ENCODE measurements at places on chromosomes 12 and 14.

DNA sequence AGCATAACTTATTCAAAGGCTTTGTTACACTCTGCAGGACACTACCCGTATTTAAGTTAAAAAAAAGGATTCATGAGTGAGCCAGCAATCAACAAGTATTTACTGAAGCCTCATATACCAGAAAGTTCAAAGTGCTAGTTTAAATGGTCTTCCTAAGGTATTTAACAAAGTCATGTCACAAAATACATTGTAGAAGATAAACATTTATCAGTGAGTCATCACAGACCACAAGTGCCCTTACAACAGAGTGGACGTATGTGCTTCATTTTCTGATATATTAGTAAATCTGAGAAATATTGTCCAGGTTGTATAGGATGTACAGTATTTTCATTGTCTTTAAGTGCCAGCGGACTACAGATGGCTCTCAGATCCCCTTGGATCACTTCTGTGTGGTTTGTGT, 24.2 kb downstream of the FLRT2 start:
- no peak for DNase-seq

DNA sequence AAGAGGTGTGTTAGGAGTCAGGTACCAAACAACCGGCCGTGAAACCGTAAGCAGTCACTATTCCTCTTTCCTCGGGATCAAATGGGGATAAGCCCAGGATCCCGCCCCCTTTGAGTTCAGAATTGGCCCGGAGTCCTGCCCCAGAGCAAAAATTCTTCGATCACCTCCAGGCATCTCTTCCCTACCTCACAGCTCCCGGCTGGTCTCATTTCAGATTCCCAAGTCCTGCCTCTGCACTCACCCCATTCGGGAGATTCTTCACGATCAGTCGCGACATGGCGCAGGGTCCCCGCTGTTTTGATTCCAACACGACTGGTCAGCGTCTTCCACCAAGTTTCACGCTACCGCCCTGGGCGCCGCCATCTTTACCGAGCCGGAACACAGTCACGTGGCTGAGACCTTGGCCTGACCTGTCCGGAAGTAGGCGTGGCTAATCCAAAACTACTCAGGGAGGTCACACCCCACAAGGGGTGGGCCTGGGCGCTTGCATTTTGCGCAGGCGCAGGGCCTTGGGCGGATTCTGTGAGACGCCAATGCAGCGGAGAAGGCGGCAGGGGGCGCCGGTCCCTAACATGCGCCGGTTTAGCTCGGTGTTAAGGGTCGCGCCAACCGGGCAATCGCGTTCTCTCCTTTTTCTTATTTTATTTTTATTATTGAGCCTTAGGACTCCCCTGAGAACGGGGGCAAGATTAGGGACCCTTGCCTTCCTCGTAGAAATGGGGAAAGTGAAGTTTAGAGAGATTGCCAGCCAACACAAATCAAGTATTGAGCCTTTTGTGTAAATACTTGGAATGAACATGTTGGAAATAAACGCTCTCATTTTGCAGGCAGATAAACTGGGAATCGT, at the start of gene RBM19:
TSS of gene RBM19 (minus strand) at position 375 of the 847 bp plus-strand sequence. CDS start at position 277, 98 bp downstream.
- peak; percentile 100 for DNase-seq

DNA sequence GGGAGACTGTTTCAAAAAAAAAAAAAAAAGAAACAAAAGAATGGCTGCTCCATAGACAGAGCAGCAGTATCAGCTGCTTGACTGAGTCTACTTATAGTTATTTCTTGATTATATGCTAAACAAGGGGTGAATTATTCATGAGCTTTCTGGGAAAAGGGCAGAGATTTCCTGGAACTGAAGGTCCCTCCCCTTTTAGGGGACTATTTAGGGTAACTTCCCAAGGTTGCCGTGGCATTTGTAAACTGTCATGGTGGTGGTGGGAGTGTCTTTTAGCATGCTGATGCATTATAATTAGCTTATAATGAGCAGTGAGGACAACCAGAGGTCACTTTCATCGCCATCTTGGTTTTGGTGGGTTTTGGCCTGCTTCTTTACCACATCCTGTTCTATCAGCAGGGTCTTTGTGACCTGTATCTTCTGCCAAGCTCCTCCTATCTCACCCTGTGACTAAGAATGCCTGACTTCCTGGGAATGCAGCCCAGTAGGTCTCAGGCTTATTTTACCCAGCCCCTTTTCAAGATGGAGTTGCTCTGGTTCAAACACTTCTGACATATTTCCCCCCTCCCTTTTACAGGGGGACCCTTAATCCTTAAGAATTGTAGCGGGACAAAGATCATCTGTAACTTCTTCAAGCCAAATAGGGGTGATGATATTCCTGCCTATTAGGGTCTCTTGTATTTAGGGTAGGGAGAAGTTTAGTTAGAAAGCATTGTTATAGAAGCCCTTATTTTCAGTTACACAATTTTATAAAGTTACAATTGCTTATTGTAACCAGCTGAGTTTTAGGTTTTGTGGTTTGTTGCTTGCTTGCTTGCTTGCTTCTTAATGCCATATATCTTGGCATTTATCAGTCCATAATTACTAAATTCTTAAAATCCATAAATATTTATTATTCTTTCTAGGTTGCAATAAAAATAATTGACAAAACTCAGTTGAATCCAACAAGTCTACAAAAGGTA, 42.5 kb downstream of the MARK3 start:
- no peak for DNase-seq

DNA sequence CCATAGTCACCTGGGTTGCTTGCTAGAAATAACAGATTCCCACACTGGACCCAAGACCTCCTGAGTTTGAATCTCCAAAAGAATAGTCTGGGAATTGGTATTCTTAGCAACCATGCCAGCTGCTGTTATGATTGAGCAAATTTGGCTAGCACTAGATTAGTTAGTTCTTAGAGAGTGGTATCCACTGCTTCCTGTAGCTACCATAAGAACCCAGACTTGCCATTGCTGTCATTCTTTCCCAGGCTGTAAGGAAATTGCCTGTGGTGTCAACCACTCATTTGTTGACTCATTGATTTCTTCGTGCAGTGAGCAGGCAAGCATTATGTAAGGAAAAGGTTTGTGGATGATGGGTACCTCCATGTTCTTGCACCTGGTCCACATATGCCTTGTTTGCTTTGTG, 201.8 kb upstream of the RGS6 start:
- no peak for DNase-seq

GRCh38 chr12:52603314-52603713, 2.1 kb upstream of the KRT72 start:
- no peak for DNase-seq
